ENCODE measurements at places on chromosomes 6 and 20.

DNA sequence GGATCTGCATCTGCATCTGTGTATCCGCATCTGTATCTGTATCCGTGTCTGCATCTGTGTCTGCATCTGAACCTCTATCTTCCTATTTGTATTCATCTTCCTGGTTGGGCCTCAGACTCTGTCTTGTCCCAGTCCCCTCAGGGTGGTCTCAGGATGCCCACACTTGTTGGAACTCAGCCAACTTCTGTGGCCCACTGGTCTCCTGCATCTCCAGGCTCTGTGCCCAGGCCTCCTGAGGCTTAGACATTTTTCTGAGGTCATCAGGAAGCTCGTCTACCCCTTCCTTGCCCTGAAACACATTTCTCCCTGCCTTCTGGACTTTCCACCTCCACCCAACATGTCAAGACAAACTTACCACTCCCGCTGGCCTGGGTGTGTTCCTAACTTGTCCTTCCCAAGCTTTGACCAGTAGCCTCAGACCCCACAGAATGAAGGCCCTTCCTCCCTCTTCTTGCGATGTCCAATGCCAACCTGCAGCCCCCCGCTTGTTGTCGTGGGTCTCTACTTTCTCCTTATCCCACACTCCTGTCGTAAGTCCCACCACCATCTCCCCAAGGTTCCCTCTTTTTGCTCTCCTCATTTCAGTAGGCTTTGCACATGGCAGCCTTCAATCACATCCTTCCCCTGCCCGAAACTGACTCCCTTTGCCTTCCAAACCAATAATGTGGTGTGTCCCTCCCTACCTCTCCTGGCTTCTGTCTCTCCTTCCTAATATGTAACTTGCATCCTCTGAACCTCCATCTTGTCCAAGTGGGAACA lies 176.5 kb downstream of the DLL1 start:
- no peak for DNase-seq

- no peak for DNase-seq
These were observed 1.3 kb upstream of the SDCBP2 start for GRCh38 chr20:1330075-1330830.

DNA sequence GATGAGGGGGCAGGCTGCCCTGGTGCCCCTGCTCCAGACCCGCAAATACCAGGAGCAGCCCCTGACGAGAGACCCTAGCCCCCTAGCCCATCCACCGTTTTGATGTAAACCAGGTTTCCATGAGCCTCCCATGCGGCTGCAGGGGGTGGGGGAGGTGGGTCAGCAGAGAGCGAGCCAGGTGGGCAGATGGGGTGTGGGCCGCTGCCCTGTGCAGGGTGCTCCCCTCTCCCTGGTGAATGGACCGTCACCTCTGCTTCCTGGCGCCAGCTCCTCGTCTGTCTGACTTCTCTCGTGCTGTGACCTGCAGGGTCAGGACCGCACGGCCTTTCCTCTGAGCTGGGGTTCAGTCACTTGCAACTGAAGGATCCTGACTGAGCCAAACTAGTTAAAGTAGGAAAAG lies 15.7 kb upstream of the BHLHE23 start:
- no peak for DNase-seq

DNA sequence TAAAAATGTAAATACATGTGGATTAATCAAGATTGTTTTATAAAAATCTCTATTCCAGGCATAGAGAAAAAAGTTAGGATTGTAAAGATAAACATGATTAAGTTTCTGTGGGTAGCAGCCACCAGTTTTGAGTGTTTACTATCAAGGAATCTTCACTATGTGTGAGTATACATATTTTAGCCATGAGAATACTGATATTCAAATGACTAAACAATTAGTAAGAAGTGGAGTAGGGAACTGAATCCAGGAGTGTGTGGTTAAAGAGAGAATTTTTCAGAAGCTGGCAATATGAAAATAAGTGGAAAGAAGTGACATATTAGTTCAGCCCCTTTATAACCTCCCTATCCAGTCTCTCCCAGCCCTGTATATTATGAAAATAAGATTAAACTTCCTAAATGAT lies 10.3 kb downstream of the ELOVL2 start:
- no peak for DNase-seq

DNA sequence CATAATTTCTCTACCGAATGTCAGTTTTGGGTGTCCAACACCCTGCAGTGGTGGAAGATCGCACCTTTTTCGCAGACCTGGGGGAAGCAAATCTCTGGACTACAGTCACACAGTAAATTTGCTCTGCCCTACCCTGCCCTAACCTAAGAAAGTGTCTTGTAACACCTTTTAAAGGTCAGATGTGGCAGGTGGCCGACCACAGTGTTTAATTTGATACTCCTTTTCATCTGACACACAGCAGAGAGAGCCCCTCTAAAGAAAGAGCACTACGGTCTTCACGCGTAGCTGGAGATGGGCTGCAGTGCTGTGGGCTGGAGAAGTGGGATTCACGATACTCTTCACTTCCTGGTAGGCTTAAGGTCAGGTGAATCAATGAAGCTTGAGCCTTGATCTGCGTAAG lies 109.9 kb downstream of the TMEM242 start:
- no peak for DNase-seq

- no peak for DNase-seq
These were observed 90.5 kb downstream of the MYB start for GRCh38 chr6:135271626-135272025.

GRCh38 chr6:29763491-29764289 lies 40.5 kb downstream of the HLA-F start:
- DNase-seq: no peak

DNA sequence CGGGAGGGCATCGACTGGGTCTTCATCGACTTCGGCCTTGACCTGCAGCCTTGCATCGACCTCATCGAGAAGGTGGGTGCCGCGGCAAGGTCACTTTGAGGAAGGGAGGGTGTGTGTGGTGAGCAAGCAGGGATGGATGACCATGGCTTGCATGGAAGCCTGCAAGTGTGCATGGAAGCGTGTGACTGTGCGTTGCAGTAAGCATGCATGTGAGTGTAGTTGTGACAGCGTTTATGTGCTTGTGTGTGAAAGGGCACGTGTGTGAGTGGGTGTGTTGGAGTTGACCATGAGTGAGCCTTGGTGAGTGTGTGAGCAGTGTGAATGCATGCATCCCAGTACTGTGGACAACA lies 32.5 kb downstream of the MYH7B start:
- DNase-seq: no peak

DNA sequence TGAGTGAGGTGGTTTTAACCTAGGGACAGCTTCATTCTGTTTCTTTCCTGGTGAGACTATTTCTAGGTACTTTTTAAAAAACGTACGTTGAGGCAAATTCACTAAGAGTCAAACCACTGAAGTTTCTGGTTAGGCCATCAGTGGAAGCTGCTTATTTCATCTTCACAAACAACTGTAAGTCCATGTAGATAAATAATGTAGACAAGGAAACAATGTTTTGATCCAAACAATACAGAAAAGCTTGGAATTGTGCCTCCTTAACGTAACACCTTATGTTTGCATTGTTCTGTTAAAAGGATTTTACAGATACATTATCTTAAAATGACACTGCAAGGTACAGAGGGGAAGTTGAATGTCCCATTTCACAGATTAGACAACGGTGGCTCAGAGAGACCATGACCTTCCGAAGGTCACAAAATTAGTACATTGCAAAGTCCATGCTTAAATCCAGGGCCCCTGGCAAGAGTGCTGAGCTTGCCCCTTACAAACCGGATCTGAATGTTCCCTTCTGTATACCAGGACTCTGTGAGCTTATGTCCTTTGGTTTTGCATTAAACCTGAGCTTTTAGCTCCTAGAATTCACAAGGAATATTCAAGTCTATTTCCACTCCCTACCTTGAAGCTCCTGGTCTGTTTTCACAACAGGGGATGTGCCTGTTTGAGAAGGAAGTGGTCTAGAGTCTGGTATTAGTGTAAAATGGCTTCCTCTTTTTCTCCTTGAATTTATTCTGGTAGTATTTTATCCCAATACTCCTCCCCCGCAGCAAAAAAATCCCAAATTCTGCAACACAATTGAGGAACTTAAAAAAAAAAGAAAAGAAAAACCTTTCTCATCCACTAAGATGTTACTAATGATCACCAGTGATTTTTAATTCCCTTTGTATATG lies 28.9 kb upstream of the ZNF217 start:
- DNase-seq: no peak

- DNase-seq: no peak
These were observed 72.7 kb downstream of the QRSL1 start for GRCh38 chr6:106702046-106702445.

GRCh38 chr20:51434580-51435247 lies 107.8 kb downstream of the NFATC2 start:
- no peak for DNase-seq

DNA sequence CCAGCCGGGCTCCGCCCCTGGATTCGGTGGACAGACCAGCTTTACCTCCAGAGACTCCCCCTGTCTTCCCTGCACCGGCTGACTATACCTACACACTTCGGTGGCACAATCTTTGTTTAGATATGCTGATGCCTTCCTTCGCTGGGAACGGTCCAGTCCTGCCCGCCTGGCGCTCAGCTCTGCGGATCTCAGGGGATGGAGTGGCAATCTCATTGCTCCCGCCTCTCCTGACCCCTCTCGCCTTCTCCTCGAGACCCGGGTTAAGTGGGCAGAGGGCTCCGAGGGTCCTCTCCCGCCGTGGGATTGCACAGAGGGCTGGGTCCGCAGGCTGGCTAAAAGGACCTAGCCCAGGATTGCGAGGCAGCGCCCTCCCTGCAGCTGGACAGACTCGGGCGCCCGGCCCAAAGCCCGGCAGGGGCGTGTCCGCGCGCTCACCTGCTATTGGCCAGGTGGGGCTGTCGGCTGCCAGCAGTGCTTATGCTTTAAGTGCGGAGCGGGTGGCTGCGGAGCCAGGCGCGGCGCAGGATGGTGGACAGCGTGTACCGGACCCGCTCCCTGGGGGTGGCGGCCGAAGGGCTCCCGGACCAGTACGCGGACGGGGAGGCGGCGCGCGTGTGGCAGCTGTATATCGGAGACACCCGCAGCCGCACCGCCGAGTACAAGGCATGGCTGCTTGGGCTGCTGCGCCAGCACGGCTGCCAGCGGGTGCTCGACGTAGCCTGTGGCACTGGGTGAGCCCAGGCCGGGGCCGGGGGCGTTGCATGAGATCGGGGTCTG lies at the start of gene GNMT:
TSS of gene GNMT (plus strand) at position 512 of the 777 bp plus-strand sequence. CDS start at position 526, 14 bp downstream.
- no peak for DNase-seq

DNA sequence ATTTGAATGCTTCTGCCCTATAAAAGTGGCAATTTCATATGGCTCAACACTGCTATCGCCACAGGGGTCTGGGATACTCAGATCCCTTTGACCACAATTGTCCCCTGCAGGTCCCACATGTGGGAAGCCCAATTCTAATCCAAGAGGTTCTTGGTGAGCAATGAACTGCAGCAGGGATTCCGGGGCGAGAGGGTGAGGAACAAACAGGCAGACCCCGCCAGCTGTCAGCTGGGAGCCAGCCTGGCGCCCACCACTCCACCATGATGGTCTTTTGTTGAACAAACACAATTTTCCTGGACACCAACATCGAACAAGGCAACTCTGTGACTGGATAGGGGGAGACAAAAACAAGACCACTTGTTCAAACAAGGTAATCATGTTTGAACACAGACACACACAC lies 80.5 kb downstream of the TMEM242 start:
- no peak for DNase-seq

- DNase-seq: no peak
These were observed 248.7 kb downstream of the C6orf118 start for GRCh38 chr6:165060720-165061119.

DNA sequence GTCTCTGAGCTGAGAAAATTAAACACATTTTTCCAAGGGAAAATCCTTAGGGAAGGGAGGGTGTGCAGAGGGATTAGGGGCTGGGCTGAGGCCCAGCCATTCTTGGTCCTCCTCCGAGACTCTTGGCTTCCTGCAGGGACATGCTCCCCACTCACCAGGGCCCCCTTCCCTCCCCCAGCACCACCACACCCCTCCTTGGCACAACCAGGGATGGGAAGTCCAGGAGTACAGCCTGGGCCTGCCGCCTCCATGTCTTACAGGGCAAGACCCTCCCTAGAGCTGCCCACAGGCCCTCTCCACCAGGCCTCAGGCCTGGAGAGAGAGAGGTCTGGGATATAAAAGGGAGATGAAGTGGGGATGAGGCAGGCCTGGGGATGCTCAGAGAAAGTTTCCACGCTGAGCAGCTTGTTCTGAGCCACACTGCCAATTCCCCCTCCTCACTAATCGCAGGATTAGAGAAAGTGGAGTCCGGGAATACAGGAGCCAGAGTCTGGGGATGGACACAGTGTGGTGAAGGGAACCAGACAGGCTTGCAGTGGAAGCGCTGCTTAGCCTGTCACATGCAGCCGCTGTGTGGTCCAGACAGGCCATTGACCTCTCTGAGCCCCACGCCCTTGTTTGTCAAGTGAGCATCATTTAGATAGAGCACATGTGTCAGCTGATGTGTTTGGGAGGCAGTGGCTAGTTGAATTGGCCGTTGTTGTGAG lies 105.5 kb downstream of the MRPL14 start:
- no peak for DNase-seq

DNA sequence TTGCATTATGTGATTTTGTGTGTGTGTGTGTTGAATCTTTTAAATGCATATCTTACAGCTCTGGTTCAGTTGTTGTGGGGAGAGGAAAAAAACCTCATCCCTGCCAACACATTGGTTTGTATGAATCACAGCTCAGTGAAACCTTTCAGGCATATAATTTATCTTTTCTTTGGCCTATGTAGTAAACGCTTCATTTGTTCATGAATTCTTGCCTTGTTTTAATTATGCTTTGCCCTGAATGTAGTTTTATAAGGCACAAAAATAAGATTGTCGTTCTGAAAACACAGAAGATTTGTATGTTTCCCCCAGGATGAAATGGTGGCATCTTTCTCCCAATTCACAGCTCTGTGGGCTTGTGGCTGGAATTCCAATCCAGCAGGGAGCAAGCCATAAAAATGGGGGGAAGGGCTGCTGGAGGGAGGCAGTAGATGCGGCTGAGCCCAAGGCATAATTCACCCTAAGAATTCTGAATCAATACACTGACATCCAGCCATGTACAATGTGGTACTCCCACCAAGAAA lies 45.1 kb downstream of the BCAS1 start:
- no peak for DNase-seq

DNA sequence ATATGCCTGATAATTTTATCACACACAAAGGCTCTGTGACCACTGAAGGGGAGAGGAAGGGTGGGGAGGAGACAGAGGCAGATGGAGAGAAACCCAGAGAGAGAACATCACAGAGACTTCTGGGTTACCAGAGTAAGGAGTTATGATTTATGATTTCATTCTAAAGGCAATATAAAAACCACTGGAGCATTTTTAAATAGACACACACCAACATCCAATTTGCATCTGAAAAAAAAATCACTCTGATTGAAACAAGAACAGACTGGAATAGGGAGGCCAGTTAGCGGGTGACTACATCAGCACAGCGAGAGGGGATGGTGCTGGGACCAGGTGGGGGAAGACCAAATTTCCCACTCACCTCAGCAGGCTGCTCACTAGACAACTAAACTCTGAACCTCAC lies 104.8 kb downstream of the AGPAT4 start:
- peak; percentile 4 for DNase-seq

GRCh38 chr6:169189686-169190085 lies 64.0 kb downstream of the THBS2 start:
- no peak for DNase-seq

DNA sequence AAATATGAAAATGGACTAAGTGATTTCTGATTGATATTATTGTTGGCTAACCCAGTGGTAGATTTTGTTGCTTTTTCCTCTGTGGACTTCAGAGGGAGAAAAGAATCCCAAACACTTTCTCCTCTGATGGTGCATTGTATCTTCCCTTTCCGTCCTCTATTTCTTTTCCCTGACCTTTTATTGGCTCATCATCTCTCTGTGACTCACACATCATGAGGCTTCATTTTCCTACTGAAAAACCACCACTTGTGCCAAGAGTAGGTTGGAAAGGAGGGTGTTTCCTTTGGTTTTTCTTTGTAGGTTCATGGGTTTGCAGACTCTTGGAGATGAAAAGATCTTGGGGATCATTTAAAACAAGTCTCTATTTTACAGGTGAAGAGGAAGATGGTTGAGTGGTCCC lies 311.7 kb upstream of the JAG1 start:
- no peak for DNase-seq

Measured in NCI-H1417 treated with DMSO at 0.1 percent for 48 hours (cell line).